ENCODE measurements at places on chromosomes 11 and 22. TPM values are rescaled to one million over a fixed set of nuclear protein-coding genes. Genes with fewer than 3 reads are reported as not detected.
A peak's percentile ranks its signal among the peaks of the same experiment; 100 is the strongest.

Gene NPAS4
- polyA plus RNA-seq = 0.17 TPM

GRCh38 chr11:94309757-94310156 lies 5.4 kb downstream of the IZUMO1R start:
- DNase-seq = no peak

Gene IFITM10
- polyA plus RNA-seq = 0.24 TPM

DNA sequence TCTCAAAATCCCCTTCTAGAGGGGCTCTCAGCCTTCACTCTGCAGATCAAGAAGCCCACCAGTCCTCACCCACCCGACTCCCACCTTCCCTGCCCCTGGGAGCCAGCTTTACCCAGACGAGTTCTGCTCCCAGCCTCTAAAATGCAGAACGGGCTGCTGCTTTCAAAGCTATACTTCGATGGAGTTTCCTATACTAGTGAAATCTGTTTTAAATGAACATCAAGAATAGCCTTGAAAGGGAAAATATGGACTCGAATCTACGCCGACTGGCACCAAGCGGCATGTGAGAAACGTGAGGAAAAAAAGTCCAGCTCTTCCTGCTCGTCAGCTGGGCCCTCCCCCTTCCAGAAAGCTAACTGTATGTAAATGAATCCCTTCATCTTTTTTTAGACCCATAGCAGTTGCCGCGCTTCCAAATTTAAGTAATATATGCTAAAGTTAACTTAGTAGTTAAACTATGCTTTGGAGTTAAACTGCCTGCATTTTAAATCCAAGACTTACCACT lies 211.7 kb downstream of the NTM start:
- DNase-seq = no peak

DNA sequence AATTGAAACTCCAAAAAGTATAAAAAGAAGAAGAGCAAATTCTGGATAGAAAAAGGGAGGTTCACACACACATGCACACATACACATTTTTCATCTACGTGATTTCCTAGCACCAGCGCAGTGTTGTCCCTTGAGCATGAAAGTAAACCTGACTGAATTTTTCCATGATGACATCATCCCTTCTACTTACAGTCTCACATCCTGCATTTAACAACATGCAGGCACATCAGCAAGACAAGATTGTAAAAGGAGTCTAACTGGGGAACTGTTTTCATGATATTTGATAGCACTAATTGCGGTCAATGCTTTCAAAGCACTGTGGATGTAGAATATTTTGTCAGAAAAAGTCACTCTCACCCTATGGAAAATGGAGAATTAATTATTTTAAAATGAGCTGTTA lies 36.6 kb downstream of the GAS2 start:
- peak; percentile 38 for DNase-seq

GRCh38 chr11:102384419-102385079 lies 37.5 kb downstream of the BIRC2 start:
- DNase-seq = peak; percentile 36

Measured in right lung (tissue), 10 donors.